ENCODE measurements at places on chromosomes 7 and 10. TPM values are rescaled to one million over a fixed set of nuclear protein-coding genes. Genes with fewer than 3 reads are reported as not detected.

ATE1 gene
- total RNA-seq, result 36.0 TPM

FAM25C gene
- total RNA-seq, result not detected

- H3K27me3 ChIP-seq, result no peaks in the 10 kb centered on the region
- H3K27ac ChIP-seq, result no peak overlapping the region
- H3K4me1 ChIP-seq, result no peaks in the 10 kb centered on the region
- no peak for DNase-seq
- H3K36me3 ChIP-seq, result no peaks in the 10 kb centered on the region
- no peak overlapping the region for H3K4me3 ChIP-seq
Observed at GRCh38 chr7:78412216-78412858, 613.8 kb downstream of the PHTF2 start.

GRCh38 chr7:107898997-107899594 is 8.1 kb downstream of the DLD start:
- no peaks in the 10 kb centered on the region for H3K27me3 ChIP-seq
- no peak overlapping the region for H3K27ac ChIP-seq
- no peak overlapping the region for H3K4me3 ChIP-seq
- H3K4me1 ChIP-seq, result peaks cover 7% of the 10 kb centered on the region

- DNase-seq, result no peak
- peaks cover 8% of the 10 kb centered on the region for H3K27me3 ChIP-seq
- no peaks in the 10 kb centered on the region for H3K4me1 ChIP-seq
- no peak overlapping the region for H3K27ac ChIP-seq
Observed at GRCh38 chr7:69411466-69411865, 186.8 kb upstream of the AUTS2 start.

DNA sequence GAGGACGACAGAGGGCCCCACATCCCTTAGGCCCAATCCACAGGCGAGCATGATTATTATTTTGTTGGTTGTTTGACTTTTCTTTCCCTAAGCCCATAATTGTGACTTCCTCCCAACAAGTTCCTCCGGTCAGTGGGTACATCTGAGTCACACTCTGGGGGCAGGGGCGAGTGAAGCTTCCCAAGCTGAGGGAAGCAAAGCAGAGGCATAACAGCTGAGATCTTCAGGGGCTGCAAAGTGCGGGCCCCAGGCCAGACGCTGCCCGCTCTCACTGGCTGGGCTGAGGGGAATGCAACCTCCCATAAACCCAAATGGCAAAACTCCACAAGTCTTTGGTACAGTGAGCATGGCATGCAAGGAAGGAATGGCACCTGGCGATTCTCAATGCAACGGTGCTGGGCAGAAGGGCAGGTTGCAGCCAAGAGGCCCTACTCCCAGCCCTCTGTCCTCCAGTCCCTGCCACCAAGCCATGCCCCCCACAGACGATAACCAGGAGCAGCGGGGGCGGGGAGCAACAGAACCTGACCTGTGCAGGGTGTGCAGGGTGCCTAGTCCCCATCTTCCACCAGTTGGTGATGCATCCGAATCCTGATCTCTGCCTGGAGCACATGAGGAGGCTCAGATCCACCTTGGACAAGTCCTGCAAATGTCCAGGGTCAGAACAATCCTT is 25.3 kb downstream of the TNS3 start:
- H3K27me3 ChIP-seq, result peaks cover 3% of the 10 kb centered on the region
- H3K36me3 ChIP-seq, result no peaks in the 10 kb centered on the region
- DNase-seq, result no peak
- H3K4me1 ChIP-seq, result peaks cover 11% of the 10 kb centered on the region

DNA sequence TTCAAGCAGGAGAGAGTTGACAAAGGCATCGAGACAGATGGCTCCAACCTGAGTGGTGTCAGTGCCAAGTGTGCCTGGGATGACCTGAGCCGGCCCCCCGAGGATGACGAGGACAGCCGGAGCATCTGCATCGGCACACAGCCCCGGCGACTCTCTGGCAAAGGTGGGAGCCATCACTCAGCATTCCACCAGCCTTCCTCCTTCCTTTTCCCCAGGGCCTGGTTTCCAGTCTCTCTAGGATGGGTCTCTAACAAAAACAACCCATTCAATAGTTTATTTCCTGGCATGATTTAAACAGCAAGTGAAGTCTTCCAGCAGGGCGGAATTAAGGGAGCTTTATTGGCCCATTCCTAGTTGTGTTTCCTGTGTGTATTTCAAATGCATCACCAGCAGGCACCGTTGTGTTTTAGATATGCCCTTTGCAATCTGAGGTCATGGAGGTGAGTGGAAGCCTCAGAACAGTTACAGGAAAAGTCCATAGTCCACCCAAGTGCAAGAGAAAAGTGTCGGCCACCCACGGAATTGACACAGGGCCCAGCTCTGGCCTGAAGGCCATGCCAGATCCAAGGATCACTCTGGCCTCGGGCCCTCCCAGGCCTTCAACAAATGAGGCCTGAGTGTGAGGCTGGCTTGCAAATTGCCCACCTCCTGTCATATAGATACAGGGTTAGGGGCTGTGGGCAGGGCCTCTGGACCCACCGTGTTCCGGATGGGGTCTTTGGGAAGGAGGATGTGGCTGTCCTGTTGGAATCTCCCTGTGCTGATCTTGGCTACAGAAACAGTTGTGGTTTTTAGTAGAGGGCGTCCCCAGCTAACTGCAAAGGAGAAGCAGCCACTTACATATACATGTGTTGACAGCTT is 46.9 kb upstream of the TRIM8 start:
- DNase-seq, result no peak
- peak overlapping the region; percentile 100 for H3K27ac ChIP-seq
- H3K4me1 ChIP-seq, result peaks cover 85% of the 10 kb centered on the region
- peaks cover 15% of the 10 kb centered on the region for H3K27me3 ChIP-seq
- peaks cover 14% of the 10 kb centered on the region for H3K36me3 ChIP-seq

CCDC3 gene
- 26.1 TPM for total RNA-seq

DNA sequence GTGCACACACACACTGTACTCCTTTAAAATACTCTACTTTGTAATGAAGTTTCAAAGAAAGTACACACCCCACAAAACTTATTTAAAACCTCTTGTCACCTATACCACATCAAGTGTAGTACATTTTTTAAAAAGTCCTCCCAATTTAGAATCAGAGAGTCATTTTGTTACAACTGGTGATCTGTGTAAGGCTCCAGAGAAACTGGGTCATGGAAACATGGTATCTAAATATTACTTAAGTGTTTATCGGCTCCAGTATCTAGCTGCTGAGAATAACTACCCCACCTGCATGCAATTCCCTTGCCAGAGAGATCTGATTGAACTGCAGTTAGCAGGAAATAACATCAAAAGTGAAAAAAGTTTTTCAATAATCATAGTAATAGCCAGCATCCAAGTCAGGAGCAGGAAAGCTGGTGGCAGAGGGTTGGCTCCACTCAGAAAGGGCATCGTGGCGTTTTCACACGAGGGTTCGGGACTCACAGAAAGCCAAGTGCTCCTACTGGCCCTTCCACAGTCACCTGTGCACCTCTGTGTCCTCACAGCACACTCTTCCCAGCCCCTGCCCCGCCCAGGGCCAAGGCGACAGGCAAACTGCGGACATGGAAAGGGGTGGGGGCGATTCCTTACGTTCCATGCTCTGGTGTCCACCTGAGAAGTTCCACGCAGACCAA is 6.5 kb downstream of the RGS10 start:
- DNase-seq, result no peak
- peaks cover 23% of the 10 kb centered on the region for H3K4me1 ChIP-seq
- peaks cover 1% of the 10 kb centered on the region for H3K27me3 ChIP-seq
- peaks cover 3% of the 10 kb centered on the region for H3K36me3 ChIP-seq

EPO gene
- total RNA-seq, result 0.33 TPM

DNA sequence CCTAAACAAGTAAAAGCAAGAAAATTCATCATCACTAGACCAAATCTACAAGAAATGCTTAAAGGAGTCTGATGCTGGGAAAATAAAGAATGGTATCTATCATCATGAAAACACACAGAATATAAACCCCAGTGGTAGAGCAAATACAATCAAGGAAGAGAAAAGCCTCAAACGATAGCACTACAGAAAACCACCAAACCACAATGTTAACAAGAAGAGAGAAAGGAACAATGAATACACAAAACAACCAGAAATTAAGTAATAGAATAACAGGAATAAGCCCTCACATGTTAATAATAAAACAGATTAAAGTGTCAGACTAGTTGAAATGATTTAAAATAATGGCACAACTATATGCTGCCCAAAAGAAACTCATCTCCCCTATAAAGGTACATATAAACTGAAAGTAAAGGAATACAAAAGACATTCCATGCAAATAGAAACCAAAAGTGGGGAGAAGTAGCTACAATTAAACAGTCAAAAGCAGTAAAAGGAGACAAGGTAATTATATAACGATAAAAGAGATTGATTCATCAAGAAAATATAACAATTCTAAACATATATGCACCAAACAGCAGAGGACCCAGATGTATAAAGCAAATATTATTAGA is 77.3 kb downstream of the JMJD1C start:
- H3K36me3 ChIP-seq, result no peaks in the 10 kb centered on the region
- DNase-seq, result no peak
- H3K4me1 ChIP-seq, result peaks cover 6% of the 10 kb centered on the region
- H3K27me3 ChIP-seq, result peaks cover 5% of the 10 kb centered on the region
- no peak overlapping the region for H3K4me3 ChIP-seq

DNA sequence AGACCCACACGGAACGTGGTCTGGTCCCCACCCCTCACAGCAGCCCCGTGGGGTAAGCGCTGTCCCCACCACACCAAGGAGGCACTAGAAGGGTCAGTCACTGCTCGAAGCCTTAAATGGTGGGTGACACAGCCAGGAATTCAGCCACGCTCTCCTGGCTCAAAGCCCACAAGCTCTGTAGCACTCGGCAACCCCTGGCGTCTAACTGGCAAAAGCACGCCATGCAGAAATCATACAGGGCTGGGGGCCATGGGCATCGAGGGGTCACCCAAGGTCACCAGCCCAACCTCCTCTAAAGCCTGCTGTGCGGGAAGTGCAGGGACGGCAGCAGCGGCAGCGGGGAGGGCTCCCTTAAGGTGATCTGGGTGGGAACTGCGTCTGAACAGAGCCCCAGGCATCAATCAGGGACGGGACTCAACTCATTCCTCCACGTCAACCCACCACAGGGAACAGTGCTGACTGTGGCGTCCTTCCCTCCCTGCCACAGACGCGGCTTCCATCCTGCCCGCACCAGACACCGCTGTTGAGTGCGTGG is 7.8 kb downstream of the GPER1 start:
- no peak overlapping the region for H3K27ac ChIP-seq
- peaks cover 14% of the 10 kb centered on the region for H3K4me1 ChIP-seq
- no peak for DNase-seq

FGF8 gene
- 1.1 TPM for total RNA-seq

PSMC2 gene
- total RNA-seq, result 80.5 TPM

DNA sequence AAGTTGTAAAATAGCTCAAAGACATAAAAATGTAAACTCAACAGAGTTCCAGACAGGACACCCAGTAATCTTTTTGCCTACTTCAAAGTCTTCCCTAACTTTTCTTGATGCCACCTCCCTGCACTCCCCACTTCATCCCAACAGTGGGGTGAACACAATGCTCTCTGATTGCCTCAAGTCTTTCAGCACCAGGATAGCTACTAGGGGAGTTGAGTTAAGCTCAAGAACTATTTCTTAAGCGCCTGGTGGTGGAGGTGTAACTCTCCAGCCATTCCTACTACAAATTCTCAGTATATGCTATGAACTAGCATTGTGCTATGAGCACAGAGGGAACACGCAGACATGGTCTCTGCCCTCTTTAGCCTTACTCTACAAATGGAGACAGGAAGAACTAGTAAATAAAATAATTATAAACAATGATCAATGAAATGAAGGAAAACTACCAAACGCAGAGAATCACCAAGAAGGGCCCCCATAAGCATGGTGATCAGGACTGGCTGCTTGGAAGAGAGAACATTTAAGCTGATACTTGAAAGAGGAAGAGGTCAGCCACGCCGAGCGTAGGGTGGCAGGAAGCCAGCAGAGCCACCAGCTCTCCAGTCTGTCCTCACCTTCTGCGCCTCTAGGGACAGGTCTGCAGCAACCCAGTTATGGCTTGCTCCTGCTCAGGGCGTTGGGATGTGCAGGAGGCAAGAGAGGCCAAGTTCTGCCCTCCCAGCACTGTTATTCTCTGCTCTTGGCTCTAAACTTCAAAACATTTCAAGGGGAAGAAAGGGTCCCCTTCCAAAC is 16.7 kb upstream of the FRA10AC1 start:
- no peak overlapping the region for H3K27ac ChIP-seq
- H3K36me3 ChIP-seq, result peaks cover 3% of the 10 kb centered on the region
- no peak overlapping the region for H3K4me3 ChIP-seq
- peaks cover 2% of the 10 kb centered on the region for H3K27me3 ChIP-seq
- H3K4me1 ChIP-seq, result peaks cover 4% of the 10 kb centered on the region

DNA sequence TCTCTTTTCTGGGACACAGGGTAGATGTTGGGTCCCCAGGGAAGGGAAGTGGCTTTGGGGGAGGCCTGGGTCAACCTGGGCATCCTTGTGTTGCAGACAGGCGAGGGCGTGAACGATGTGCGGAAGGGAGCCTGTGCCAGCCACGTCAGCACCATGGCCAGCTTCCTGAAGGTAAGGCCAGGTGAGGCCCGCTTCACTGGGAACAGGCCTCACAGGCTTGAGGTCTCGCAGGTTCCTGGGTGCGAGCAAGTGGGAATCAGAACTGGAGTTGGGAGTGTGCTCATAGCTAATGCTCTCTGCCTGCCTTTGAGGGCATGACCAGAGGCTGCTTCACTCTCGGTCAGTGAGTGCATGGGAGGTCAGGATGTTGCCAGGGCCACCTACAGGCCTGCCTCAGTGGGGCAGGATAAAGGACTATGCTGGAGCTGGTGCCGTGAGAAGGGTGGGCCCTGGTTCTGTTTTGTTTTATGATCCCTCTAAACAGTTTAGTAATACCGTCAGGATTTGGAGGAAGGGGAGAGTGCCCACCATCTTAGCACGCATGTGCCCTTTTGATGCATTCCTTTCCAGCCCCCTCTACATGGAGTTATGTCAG is 8.4 kb downstream of the DBNL start:
- no peak for DNase-seq
- peaks cover 6% of the 10 kb centered on the region for H3K27me3 ChIP-seq
- H3K4me1 ChIP-seq, result peaks cover 10% of the 10 kb centered on the region
- H3K27ac ChIP-seq, result no peak overlapping the region

GRCh38 chr10:24483701-24484100 is 240.0 kb downstream of the ARHGAP21 start:
- H3K36me3 ChIP-seq, result peaks cover 36% of the 10 kb centered on the region
- no peak for DNase-seq
- no peak overlapping the region for H3K27ac ChIP-seq
- no peak overlapping the region for H3K4me3 ChIP-seq

TFR2 gene
- total RNA-seq, result 1.0 TPM

DNA sequence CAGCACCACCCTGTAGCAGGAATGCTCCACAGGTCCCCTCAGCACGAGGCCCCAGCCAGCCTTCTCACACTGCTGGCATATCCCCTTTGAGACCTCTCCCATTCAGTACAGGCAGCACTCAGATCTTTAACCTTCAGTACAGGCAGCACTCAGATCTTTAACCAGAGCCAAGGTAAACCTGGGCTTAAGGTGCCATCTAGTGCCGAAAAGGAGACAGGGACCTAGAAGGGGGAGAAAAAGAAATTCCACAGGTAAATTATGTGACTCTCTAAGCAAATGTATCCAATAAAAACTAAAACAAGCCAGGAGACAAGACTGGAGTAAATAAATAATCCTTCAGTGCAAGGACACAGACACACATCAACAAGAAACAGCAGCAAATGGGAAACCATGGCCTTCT is 358.6 kb downstream of the PTPRN2 start:
- H3K36me3 ChIP-seq, result peaks cover 13% of the 10 kb centered on the region
- H3K27me3 ChIP-seq, result no peaks in the 10 kb centered on the region
- no peak overlapping the region for H3K27ac ChIP-seq
- no peaks in the 10 kb centered on the region for H3K4me1 ChIP-seq
- DNase-seq, result no peak

Data from endothelial cell (in vitro differentiated cells).